ENCODE measurements at places on chromosomes 5 and 9. TPM values are rescaled to one million over a fixed set of nuclear protein-coding genes. Genes with fewer than 3 reads are reported as not detected.

DNA sequence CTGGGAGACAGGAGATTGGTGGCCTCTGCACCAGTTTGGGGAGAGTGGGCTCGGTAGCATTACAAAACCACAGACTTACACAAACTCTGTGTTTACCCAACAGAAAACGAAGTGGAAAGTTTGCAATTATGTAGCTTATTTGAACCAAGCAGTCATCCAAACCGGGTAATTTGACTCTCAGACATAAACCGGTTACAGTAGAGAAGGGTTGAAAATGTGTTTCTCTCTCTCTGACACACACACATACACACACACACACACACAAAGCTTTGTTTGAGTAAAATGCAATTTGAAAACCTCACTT is 97.1 kb upstream of the ZNF608 start:
- H3K36me3 ChIP-seq = peaks cover 3% of the 10 kb centered on the region
- H3K4me3 ChIP-seq = no peak overlapping the region
- H3K27me3 ChIP-seq = no peaks in the 10 kb centered on the region
- H3K4me1 ChIP-seq = no peaks in the 10 kb centered on the region
- no peak overlapping the region for H3K27ac ChIP-seq
- no peak for DNase-seq

The SPINK4 gene
- total RNA-seq = not detected

The TAF11L4 gene
- not detected for total RNA-seq

- no peaks in the 10 kb centered on the region for H3K27me3 ChIP-seq
- H3K4me1 ChIP-seq = peaks cover 5% of the 10 kb centered on the region
- H3K27ac ChIP-seq = no peak overlapping the region
Observed at GRCh38 chr5:136215812-136216211, 22.9 kb upstream of the SMIM32 start.

- H3K4me3 ChIP-seq = no peak overlapping the region
- no peak overlapping the region for H3K27ac ChIP-seq
- H3K4me1 ChIP-seq = no peaks in the 10 kb centered on the region
- H3K27me3 ChIP-seq = no peaks in the 10 kb centered on the region
Observed at GRCh38 chr5:73154208-73155006, 18.6 kb upstream of the TMEM174 start.

- H3K4me3 ChIP-seq = no peak overlapping the region
- H3K4me1 ChIP-seq = peaks cover 11% of the 10 kb centered on the region
- no peaks in the 10 kb centered on the region for H3K36me3 ChIP-seq
- DNase-seq = no peak
Observed at GRCh38 chr5:111532886-111533582, 20.7 kb upstream of the STARD4 start.

The TMEM252 gene
- total RNA-seq = not detected

The TMEM171 gene
- not detected for total RNA-seq

The SLC34A3 gene
- total RNA-seq = not detected

The C1QTNF2 gene
- 0.06 TPM for total RNA-seq

DNA sequence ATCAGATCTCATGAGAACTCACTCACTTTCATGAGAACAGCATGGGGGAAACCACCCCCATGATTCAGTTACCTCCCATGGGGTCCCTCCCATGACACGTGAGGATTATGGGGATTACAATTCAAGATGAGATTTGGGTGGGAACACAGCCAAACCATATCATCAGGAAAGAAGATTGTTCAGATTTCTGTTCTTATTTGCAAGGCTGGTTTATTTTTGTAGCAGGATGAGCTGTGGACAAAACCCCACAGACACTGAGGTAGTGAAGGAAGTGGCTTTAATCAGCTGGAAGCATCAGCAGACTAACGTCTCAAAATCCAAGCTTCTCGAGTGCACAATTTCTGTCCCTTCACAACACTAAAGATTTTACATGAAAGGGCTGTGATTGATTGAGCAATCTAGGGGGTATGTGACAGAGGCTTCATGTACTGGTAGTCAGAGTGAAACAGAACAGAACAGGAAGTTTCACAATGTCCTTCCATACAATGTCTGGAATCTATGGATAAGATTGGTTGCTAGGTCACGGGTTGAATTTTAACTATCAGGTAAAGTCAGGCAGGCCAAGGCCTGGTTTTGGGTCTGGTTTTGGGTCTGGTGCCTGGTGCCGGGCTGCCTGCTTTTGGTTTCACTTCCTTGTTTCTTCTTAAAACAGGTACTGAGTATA is 91.3 kb upstream of the ZNF366 start:
- H3K27me3 ChIP-seq = no peaks in the 10 kb centered on the region
- DNase-seq = no peak
- H3K36me3 ChIP-seq = no peaks in the 10 kb centered on the region
- H3K27ac ChIP-seq = no peak overlapping the region

DNA sequence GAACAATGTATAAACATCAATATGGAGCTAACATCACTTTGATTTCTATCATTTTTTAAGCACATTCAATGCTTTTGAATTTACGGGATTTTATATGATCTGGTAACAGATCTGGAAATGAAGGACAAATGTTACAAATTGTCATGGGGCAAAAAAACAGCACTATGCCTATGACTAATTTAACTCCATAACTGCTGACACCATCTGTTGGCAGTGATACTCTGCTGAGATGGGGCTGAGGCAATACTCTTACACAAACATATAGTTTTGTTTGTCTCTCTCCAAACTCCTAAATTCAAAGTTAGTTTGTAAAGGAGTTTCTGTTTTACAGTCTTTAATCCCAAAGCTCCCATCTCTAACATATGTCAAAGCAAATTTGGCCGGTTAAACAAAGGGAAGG is 132.5 kb upstream of the FER start:
- H3K4me3 ChIP-seq = no peak overlapping the region
- H3K4me1 ChIP-seq = no peaks in the 10 kb centered on the region
- H3K36me3 ChIP-seq = no peaks in the 10 kb centered on the region
- H3K27ac ChIP-seq = no peak overlapping the region

The HMGCS1 gene
- total RNA-seq = 221 TPM

The PPP2R2B gene
- 22.5 TPM for total RNA-seq

DNA sequence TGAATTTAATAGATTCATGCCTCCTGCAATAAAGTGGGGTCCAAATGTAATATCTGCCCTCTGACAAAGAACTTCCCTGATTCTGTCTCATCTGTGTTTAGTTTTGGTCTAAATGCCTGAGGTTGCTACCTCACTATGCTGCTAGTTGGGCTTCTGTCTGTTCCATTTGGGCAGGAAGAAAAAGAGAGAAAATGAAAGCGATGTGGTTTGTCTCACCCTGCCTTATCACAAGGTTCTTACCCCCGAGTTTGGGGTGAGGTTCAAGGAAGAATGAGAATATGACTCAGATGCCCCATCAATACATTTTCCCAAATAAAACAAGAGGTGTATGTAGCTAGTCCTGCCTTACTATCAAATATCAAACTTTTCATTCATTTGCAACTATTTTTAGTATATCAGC is 132.1 kb upstream of the MTAP start:
- no peaks in the 10 kb centered on the region for H3K27me3 ChIP-seq
- H3K27ac ChIP-seq = no peak overlapping the region
- H3K36me3 ChIP-seq = no peaks in the 10 kb centered on the region
- no peak for DNase-seq
- H3K4me3 ChIP-seq = no peak overlapping the region
- peaks cover 9% of the 10 kb centered on the region for H3K4me1 ChIP-seq

Data from neural progenitor cell (in vitro differentiated cells).